ENCODE measurements at places on chromosomes 3 and 15.

GRCh38 chr3:133938770-133939462, 43.2 kb upstream of the RAB6B start:
- no peak for DNase-seq

DNA sequence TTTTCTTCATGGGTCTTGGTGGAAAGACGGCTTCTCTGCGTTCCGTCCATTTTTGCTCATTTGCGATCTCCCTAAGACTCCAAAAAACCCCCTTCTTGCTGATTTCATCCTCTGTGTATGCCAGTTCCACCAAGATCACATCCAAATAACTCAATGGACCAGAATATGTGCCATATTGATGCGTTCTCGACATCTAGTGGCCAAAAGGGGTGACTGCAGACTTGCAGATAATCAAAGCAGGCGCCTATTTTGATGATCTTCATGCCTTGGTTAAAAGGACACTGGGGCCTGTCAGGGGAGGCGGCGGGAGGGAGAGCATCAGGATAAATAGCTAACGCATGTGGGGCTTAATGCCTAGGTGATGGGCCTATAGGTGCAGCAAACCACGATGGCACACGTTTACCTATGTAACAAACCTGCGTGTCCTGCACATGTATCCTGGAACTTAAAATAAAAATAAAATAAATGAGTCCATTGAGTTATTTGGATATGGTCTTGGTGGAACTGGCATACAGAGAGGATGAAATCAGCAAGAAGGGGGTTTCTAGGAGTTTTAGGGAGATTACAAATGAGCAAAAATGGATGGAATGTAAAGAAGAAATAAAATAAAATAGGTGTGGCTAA, 104.2 kb upstream of the RAD18 start:
- peak; percentile 63 for DNase-seq

GRCh38 chr15:66724732-66725463, 22.9 kb downstream of the SMAD6 start:
- no peak for DNase-seq

GRCh38 chr3:126415661-126416591, 21.2 kb downstream of the CFAP100 start:
- no peak for DNase-seq

- no peak for DNase-seq
Measured at GRCh38 chr3:40800343-40800742, 275.6 kb downstream of the ZNF621 start.

DNA sequence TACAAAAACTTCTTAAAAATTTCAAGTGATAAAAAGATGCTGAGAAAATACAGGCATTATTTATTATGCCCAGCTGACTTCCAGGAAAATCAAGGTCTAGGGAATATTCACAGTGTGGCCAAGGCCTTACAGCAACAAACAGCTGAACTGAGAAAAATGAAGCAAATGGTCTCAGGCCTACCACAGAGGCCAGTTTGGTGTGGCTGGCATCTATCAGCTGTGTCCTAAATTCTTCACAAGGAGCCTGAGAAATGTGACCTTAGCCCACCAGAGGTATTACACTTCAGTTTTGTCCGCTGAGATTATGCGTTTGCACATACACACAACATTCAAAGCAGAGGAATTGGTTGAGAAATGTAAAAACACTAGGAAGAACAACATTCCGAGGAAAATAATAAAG, 77.4 kb downstream of the ANP32A start:
- no peak for DNase-seq

DNA sequence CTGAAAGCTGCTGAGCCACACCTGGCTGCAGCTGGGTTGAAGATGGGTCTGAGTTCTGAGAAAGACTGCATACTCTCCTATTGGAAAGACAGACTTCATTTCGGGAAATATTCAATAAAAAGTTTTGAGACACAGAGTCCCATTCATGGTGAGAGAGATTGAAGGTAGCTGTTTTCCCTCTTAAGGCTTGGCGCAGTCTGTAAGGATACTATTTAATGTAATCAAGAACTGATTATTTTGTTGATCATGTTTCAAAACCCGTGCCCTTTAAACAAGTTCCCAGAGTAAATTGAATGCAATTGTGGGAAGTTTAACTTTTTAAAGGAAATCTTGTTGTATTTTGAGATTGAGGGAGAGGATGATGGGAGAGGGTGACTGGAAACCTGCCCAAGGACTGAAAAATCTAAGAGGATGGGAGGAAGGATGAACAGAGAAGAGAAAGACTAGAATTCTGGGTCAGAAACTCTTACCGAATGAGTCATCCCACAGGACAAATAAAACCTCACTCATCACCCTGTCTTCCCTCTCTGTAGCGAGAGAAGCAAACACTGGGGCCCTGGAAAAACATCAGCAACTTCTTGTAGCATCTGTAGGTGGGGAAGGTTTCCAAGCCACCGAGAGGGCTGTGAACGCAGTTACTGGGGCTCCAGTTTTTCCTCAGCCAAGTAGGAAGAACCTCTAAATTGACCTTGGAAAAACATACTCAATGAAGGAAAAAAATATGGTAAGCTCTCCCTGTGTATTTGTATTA, 193.2 kb upstream of the TPRG1 start:
- no peak for DNase-seq

DNA sequence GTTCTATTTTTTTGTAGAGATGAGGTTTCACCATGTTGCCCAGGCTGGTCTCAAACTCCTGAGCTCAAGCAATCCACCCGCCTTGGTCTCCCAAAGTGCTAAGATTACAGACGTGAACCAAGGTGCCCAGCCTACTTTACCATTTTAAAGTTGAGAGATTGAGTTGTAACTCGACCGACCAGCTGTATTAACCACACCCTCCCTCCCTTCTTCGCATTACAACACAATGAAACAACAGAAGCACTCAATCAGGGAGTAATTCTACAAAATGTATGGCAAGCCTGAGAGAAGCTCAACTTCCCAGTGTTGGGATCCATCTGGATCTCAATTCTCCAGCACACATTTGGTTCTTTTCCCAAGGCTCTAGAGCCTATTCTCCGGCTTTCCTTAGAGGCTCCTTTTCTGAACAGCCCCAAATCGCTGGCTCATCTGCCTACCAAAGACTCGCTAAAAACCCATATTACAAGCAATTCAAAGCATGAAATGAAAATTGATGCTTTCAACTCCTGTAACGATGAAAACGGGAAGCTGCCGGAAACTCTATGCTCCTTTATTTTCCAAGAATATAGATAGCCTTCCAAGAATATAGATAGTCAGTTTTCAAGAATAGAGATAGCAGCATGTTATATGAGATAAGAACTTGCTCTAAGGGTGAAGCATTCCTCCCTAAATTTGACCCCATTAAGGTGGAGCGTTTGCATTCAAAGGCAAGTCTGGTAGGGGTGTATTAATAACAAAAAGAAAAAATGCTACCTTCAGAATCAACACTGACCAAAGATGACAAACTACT, 450.9 kb downstream of the MAGI1 start:
- no peak for DNase-seq

DNA sequence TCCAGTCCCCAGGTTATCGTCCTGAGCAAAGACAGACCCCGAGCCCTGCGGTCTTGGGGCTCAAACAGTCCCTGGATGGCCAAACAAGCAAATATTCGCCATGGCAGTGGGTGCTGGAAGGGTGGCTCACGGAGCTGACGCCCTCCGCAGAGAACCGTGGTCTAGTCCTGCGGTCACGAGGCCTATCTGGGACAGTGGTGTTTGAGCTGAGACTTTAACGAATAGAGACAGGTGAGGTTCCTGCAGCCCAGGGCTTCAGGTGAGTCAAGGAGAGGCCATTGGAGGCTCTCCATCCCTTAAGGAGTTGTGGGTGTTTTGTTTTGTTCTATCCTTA, 399 bp upstream of the SUCLG2 start:
- peak; percentile 47 for DNase-seq

GRCh38 chr3:195895861-195896360, 12.4 kb downstream of the TNK2 start:
- peak; percentile 59 for DNase-seq

- no peak for DNase-seq
Measured at GRCh38 chr15:35243758-35244157, 158.7 kb upstream of the NANOGP8 start.

- no peak for DNase-seq
Measured at GRCh38 chr15:57647791-57648130, 56.1 kb downstream of the MYZAP start.
